Thoracic aorta endothelial cell (primary cell): ENCODE measurements at places on chromosomes 2 and 18. TPM values are rescaled to one million over a fixed set of nuclear protein-coding genes. Genes with fewer than 3 reads are reported as not detected.

Gene MYO7B
- 0.14 TPM in 1 of 2 replicates, not detected in the other for total RNA-seq

Gene CCDC138
- 14.9 and 20.0 TPM in 2 replicates for total RNA-seq

Gene LYPD6B
- total RNA-seq: not detected in 2 replicates

Gene ASNSD1
- 95.8 and 99.3 TPM in 2 replicates for total RNA-seq

Gene MAIP1
- 19.0 and 26.4 TPM in 2 replicates for total RNA-seq

Gene EVX2
- total RNA-seq: not detected in 2 replicates

Gene TUBB8B
- not detected in 2 replicates for total RNA-seq

Gene ANKAR
- 6.6 and 8.4 TPM in 2 replicates for total RNA-seq

Gene LRRC30
- total RNA-seq: not detected in 2 replicates

Gene SULT1C2
- not detected in 2 replicates for total RNA-seq

Gene SLC11A1
- total RNA-seq: 0.13 TPM in 1 of 2 replicates, not detected in the other
